ENCODE measurements at places on chromosomes 11 and 22.

- DNase-seq: no peak
Measured at GRCh38 chr11:47378010-47378835, at the start of gene SPI1. Gene SPI1 (minus strand): TSS chr11:47378547. CDS start chr11:47378353, 194 bp downstream.

DNA sequence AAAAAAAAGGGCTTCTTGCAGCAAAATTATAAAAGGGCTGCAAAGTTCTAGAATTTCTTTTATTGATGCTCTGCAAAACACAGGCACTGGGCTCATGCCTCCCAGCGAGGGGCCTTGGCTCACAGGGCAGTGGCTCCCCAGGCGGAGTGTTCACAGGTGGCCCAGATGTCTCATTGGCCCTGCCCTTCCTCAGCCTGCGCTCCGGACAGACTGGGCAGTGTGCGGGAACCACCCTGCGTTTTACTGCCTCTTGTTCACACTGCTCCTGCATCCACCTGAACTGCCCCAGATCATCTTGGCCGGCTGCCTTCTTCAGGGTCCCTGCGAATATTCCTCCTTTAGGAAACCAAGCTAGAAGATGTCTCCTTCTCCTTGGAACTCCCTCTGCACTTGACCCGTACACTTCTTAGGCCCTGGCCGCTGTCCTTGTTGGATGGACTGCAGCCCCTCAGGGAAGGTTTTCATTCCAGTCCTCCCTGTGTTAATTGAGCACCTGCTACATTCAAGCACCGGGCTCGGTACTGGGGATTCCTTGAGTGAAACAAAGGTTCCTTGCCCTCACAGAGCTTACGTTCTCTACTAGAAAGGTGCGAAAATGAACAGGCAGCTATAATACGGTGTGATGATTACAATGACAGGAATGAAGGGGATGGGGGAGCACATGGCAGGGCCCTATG, 4.5 kb downstream of the TUBA8 start:
- DNase-seq: no peak

DNA sequence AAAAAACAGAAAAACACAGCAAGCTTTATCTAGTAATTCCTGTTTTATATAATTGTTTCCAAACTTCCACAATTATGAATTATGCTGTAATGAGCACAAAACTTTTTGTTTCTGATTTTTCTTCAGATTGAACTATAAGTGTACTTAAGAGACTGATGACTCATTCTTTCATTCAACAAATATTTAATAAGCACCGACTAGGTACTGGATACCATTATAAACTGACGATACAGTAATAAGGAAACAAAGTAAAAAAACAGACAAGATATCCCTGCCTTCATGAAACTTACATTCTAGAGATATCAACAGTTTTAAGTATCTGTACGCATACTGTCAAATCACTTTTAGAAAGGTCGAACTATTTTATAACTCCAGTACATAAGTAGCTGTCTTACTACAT, 78.6 kb downstream of the ME3 start:
- DNase-seq: no peak

- no peak for DNase-seq
Measured at GRCh38 chr22:18114495-18114894, 3.9 kb downstream of the TUBA8 start.

DNA sequence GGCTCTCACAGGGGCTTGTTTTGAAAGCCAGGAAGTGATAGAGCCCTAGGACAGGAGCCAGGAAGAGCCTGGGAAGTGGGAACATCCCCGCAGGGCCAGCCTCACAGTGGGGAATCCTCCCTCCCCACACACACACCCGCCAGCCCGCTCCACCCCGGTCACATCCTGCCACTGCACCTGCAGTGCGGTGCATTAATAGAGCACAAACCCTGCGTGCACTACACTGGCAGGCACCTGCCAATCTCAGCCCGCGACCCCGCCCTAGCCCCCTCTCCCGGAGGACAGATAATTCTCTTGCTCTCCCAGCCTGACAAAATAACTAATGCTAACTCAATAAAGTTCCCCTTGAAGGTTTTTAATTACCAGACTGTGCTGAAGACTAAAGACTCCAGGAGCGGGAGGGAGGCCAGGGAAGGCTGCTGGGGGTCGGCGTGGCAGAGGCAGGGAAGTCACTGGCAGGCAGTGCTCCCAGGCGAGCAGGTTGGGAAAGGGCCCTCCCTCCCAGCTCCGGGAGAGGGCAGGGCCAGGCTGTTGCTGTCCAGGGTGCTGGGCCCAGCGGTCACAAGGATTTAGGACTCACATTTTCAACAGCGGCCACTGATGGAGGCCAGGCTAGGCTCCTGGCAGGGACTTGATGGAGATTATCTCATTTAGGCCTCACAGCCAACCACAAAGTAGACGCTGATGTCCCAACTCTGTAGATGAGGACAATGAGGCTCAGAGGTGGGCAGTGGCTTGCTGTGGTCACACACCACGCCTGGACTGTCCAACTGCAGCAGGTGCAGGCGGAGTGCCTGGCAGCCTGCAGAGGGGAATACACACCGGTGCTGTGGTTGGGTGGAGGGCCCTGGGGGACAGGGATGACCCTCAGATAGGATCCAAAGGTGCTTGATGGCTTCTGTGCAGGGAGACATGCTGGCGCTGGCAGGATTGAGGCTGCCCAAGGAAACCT, 23.9 kb upstream of the TCF20 start:
- peak; percentile 36 for DNase-seq

- no peak for DNase-seq
Measured at GRCh38 chr11:92865352-92865751, 104.1 kb upstream of the MTNR1B start.

- no peak for DNase-seq
Measured at GRCh38 chr11:113014262-113015097, 53.3 kb downstream of the NCAM1 start.
